ENCODE measurements at places on chromosomes 11 and 22.
A peak's percentile ranks its signal among the peaks of the same experiment; 100 is the strongest.

GRCh38 chr22:23715806-23716375 is 25.1 kb downstream of the RGL4 start:
- DNase-seq, result peak; percentile 31

- no peak for DNase-seq
These were observed 53.6 kb downstream of the ST3GAL4 start for GRCh38 chr11:126408901-126409619.

DNA sequence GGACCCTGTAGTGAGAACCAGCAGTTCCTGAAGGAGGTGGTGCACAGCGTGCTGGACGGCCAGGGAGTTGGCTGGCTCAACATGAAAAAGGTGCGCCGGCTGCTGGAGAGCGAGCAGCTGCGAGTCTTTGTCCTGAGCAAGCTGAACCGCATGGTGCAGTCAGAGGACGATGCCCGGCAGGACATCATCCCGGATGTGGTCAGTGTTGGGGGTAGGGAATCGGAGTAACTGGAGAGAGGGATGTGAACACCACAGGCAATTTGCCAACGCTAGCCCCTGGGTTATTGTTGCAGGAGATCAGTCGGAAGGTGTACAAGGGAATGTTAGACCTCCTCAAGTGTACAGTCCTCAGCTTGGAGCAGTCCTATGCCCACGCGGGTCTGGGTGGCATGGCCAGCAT is 19.9 kb downstream of the MADD start:
- no peak for DNase-seq

GRCh38 chr11:120271672-120272071 is 31.7 kb downstream of the POU2F3 start:
- DNase-seq, result no peak

DNA sequence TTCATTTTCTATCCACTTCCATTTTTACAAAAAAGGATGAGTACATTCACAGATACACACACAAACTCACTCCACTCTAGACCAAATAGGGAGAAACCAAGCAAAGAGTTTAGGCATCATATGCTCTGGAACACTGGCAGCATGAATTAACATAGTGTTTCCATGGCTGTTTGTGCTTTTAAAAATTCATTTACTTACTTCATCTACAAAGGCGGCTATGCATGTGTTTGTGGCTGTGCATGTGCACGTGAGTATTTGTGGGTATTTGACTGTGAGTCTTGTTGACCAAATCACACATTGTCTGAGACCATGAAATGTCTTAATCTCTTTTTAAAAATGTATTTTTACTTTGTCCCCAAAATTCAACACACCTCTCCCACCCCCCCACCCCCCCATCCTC is 203.0 kb upstream of the SESN3 start:
- no peak for DNase-seq

DNA sequence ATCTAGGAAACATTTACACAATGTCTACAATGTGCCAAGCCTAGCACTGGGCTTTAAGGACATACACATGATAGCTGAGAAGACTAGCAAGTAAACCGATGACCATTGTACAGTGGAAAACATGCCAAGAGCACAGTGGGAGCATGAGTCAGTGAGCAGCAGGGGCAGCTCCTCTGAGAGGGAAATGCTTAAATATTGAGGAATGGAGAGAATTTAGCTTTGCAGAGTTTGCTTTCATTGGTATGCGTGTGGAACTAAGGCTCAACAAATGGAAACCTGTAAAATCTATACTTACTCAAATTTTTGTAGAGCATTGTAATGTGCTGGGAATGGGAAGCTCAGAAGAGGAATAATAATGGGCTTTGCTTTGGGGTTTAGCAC is 282.3 kb downstream of the ST3GAL4 start:
- DNase-seq, result no peak

DNA sequence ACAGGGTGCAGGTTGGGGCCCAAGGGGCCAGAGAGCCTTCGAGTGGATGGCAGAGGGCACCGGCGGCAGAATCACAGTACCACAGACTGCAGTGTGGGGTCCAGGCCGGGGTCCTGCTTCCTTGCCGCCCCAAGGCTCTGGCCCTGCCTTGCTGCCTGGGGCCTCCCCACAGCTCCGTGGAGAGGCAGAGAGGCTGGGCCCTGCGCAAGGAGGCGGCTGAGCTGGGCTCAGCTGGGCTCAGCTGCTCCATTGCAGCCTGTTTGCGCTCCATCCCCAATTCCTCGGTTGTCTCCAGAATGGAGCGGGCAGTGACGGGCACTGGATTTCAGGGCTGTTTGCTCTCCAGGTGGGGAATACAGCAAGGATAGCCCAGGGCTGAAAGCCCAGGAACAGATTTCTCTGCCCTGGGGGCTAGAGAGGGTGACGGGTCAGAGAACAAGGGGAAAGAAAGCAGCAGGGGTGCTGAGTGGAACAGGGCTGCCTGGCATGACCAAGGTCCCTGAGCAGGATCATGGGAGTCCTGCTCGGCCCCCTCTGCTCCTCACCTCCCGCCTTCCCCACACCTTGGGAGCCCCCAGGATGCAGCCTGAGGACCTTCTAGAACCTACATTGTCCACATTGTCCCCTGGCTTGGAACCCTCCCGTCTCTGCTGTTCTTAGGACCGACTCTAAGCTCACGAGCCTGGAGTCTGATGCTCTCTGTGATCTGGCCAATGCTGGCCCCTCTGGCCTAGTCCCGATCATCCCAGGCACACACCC is 18.9 kb downstream of the MRGPRG start:
- DNase-seq, result no peak

- DNase-seq, result peak; percentile 44
These were observed 130.8 kb downstream of the HIPK3 start for GRCh38 chr11:33387996-33388395.

DNA sequence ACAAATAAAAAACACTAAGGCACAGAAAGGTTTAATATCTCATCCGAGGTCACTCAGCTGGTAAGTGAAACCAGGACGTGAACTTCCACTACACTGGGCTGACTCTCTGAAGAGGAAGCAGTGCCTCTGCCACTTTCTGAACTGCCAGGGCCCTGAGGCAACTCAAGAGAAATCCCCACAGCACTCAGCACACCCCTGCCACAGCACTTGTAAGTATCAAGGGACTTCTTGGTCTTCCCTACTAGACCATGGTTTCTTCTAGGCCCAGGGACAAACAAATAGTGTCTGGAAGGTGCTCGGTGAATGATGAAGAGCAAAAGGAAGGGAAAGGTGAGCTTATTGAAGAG is 49.7 kb downstream of the RPL27A start:
- DNase-seq, result peak; percentile 16

DNA sequence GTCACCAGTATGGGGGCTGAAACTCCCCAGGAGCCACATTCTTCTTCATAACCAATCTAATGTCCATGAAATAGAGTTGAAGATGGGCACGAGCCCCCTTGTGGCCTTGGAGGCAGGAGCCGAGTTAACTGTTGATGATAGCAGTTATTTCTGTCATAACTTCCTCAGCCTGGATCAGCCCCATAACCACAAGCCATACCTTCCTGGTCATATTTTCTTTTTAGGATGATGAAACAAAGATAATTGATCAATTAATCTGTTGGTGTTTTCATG is 65.0 kb upstream of the TTC12 start:
- no peak for DNase-seq

All from CD14-positive monocyte (primary cell).